ENCODE measurements at places on chromosomes 12 and 14.

DNA sequence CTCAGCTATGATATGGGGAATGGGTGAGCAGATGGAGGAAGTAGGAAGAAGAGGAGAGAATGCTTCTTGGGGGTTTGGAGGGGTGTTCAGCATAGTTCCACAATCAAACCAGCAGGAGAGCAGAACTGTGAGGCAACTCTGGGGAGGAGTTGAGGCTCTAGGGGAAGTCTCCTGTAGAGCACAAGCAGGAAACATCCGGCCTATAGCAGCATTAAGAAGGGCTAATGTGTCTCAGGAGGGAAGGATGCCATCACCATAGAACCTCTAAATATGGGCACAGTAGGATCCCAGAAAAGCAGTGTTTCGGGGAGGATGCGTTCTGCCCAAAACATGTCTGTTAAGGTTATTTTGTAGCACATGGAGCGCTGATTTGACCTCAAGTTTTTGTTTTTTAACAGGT is 8.4 kb upstream of the SALL2 start:
- no peak for DNase-seq

- DNase-seq = no peak
Measured at GRCh38 chr14:99548255-99548654, 55.8 kb downstream of the CCDC85C start.

- no peak for DNase-seq
Measured at GRCh38 chr14:20556500-20557211, 4.2 kb downstream of the RNASE9 start.

GRCh38 chr14:98931126-98931525 is 340.9 kb downstream of the BCL11B start:
- no peak for DNase-seq

- no peak for DNase-seq
Measured at GRCh38 chr12:69966839-69967238, 141.8 kb downstream of the MYRFL start.

DNA sequence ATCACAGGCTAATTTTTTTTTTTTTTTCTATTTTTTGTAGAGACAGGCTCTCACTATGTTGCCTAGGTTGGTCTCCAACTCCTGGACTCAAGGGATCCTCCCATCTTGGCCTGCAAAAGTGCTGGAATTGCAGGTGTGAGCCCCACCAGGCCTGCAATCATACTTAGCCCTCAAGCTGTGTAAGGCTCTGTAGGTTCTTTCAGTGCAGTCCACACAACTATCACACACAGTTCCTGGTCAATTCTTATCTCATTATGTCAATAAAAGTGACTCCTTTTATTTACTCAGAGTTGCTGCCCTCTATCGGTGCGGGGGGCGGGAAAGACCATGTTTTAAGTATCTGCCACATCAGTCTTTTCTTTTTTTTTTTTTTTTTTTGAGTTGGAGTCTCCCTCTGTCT is 29.0 kb downstream of the SLC2A3 start:
- DNase-seq = no peak

Data from activated gamma-delta T cell (primary cell).